Stimulated activated CD4-positive, alpha-beta T cell treated with anti-CD3 and anti-CD28 coated beads, Interleukin-12 subunit alpha, Interleukin-12 subunit beta, amount 100 ng/mL, for 48 hours (primary cell): ENCODE measurements at places on chromosomes 6 and 20.

- no peak for DNase-seq
These were observed 43.3 kb upstream of the PHACTR2 start for GRCh38 chr6:143634486-143634885.

DNA sequence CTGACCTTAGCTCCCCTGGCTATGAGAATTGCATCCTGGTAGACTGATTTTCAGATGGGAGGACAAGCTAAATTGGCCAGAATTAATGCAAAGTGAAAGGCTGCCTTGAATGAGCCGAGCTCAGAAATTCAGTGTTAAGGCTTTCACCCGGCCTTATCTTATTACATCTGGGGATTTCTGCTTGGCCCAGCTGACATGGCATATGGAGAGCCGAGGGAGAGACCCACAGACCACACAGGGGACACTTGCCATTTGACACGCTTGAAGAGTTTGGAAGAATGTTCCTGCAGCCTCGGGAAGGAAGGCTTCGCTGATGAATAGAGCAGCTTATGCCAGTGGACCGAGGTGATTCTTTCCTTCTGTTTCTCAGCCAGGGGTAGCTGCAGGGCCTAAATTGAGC lies 9.0 kb downstream of the MOCS3 start:
- no peak for DNase-seq

DNA sequence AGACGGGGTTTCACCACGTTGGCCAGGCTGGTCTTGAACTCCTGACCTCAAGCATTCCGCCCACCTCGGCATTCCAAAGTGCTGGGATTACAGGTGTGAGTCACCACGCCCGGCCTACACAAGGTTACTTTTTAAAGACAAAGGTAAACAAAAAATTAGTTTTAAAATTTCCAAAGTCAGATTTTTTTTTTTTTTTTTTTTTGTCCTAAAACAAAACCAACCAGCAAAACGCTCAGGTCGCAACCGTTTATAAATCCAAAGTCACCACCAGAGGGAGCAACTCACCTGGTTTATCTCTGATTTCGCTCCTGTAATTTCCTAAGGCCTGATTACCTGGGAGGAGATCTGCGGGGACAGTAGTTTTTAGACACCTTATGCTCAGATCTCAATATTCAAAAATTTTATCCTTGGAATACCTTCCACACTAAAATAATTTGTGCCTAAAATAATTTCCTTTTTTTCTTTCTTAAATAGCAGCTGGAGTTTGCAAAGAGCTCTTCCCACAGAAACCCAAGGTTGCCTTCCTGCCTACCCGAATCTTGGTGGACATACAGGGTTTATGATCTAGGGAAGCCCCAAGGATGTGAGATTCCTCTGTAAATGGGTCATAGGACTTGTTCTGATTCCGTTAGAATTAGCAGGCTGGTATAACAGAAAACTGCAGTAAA lies 19.8 kb upstream of the TREM1 start:
- peak; percentile 48 for DNase-seq

- no peak for DNase-seq
These were observed 37.3 kb upstream of the AHI1 start for GRCh38 chr6:135534773-135535380.

DNA sequence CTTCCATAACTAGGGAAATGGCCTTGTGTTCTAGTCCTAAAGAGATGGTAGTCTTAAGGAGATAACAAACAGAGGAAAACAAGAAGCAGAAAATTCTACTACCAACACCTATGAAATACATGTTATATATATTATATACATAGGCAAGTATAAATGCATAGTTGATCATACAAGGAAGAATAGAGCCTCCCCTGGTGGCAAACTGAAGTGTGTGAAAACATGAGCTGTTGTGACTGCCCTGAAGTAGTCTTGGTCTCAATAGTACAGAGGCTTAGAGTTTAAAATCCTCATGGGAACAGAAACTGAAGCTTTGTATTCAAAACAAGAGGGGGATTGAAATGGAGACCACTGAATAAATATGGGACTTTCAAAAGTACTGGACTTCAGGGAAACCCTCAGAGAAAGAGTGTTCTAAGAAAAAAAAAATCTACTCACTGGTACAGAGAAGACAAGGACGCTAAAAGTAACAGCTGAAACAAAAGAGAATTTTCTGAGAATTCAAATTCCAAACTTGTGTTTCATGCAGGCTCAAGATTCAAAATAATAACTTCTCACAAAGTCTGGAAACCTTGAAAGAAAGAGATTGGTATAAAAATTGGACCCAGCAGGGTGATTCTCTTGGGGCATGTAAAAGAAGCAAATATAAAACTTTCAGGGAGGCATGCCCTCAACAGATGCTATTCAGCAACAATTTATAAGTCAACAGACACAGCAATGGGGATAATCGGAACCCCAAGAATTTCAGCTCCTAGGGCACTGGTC lies 59.7 kb upstream of the SAMD3 start:
- DNase-seq = no peak

DNA sequence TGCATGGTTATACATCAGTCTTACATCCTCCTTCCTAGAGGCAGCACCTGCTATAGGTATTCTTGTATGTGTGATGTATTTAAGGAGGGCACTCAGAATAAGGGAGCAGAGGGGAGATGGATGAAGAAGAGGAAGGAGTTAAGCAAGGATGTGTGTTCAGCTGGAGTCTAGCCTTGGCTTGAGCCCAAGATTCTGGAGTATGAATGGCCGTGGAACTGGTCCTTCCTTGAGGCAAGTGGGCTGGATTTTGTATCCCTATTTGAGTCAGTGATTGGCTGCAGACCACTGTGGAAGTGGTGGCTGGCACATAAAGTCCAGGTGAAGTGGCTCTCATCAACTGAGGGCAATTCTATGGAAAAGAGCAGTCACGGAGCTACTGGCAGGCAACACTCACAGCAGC lies 112.0 kb upstream of the RNF24 start:
- DNase-seq = no peak

GRCh38 chr6:138007014-138007472 lies 100.2 kb downstream of the PERP start:
- peak; percentile 9 for DNase-seq

DNA sequence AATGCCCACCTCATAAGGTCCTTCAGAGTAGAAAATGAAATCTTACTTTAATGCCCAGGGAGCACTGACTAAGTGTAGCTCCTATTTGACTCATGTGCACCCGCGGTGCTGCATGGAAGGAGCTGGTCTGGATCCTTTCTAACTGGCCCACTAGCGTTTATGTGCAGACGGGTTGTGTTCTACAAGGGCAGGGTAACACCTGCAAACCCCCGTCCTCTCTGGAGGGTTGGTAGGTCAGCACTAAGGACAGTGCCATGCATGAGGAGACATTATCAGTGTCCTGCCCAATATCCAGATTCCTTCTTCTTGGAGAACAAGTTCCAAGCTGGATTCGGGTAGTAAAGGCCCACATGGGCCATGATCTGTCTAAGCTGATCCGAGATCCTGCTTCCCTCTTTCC lies 140.3 kb downstream of the ANKRD60 start:
- no peak for DNase-seq

DNA sequence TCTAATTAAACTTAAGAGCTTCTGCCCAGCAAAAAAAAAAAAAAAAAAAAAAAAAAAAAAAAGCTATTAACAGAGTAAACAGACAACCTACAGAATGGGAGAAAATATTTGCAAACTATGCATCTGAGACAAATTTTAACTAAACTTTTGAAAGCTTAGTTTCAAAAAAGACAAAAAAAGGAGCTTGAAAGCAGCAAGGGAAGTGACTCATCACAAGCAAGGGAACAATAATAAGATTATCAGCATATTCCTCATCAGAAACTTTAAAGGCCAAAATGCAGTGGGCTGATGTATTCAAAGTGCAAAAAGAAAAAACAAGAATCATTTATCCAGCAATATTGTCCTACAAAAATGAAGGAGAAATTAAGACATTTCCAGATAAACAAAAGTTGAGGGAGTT lies 158.6 kb downstream of the RNF144B start:
- no peak for DNase-seq

GRCh38 chr20:2237059-2237458 lies 58.7 kb upstream of the TGM3 start:
- DNase-seq = no peak

GRCh38 chr6:87174078-87174579 lies 18.8 kb downstream of the ZNF292 start:
- DNase-seq = no peak

- no peak for DNase-seq
These were observed 375.2 kb upstream of the PLCB4 start for GRCh38 chr20:8693709-8694108.

DNA sequence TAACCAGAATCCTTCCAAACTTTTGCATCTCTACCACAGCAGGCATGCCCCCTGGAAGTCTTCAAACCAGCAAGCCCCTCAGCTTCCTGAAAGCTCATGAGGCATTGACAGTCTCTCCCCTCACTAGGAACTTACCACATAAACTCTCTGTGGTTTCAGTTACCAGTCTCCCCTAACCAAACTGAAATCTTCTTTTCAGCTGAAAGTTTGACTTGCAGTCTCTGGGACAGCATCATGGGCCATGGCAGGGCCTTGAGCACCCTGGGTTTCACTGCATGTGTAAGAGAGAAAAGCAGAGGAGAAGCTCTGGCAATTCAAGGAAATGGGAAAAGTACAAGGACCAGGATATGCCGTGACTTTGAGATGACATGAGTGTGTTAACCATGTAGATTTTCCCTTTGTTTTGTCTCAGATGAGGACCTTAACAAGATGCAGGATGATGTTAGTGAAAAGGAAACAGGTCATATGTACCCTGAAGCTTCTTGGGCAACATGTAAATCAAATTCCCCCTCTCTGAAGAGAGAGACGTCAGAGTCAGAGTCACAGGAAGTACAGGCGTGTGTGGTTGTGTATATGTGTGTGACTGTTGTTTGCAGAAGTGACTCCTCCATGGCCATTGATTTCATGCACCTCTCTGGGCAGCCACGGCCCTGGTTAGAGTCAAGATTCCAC lies 106.3 kb downstream of the TNFRSF21 start:
- no peak for DNase-seq

GRCh38 chr6:6556738-6557503 lies 31.6 kb upstream of the LY86 start:
- no peak for DNase-seq
